Bladder microvascular endothelial cell (primary cell): ENCODE measurements at places on chromosomes 13 and 19. TPM values are rescaled to one million over a fixed set of nuclear protein-coding genes. Genes with fewer than 3 reads are reported as not detected.

GZMM gene
- not detected in 2 replicates for total RNA-seq

ZNF57 gene
- 4.6 and 4.7 TPM in 2 replicates for total RNA-seq

CPAMD8 gene
- total RNA-seq: 1.5 and 2.7 TPM in 2 replicates

KLK15 gene
- not detected in 2 replicates for total RNA-seq

LPAR2 gene
- 0.16 and 1.2 TPM in 2 replicates for total RNA-seq

IL4I1 gene
- 4.0 and 7.0 TPM in 2 replicates for total RNA-seq

CNFN gene
- total RNA-seq: not detected in 2 replicates

CAPN12 gene
- total RNA-seq: 0.19 TPM in 1 of 2 replicates, not detected in the other

ZNF132 gene
- 3.7 and 6.3 TPM in 2 replicates for total RNA-seq

CYP4F12 gene
- total RNA-seq: not detected in 2 replicates

LRFN3 gene
- total RNA-seq: 2.5 and 2.8 TPM in 2 replicates

ELAVL3 gene
- not detected in 2 replicates for total RNA-seq

C1QTNF9 gene
- 0.06 and 0.97 TPM in 2 replicates for total RNA-seq

HRC gene
- total RNA-seq: 0.06 TPM in 1 of 2 replicates, not detected in the other

C3 gene
- under 0.01 and 4.5 TPM in 2 replicates for total RNA-seq

ARHGAP33 gene
- 2.1 and 4.0 TPM in 2 replicates for total RNA-seq

GRAMD1A gene
- total RNA-seq: 24.9 and 52.8 TPM in 2 replicates

CATSPERD gene
- total RNA-seq: not detected in 2 replicates

PRRG2 gene
- total RNA-seq: 2.6 and 3.7 TPM in 2 replicates
